ENCODE measurements at places on chromosomes 1 and 21.

DNA sequence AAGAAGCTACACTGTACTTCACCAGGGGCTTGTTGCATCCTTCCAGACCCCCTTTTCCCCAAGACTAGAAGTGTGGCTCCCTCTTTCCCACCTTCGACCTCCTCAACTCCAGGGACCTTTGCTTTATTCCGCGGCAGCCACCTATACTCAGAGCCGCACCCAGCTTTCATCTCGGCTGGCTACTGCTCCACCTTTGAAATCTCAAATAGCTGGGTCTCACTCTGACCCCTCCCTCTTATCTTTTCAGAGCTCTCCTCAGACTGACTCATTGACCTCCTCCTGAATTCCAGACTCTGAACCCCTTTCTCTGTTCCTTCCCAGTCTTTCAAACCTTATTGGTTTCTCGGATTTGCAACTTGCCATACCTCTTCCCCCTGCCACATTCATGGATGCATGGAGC lies 144.7 kb upstream of the JUN start:
- DNase-seq = no peak

DNA sequence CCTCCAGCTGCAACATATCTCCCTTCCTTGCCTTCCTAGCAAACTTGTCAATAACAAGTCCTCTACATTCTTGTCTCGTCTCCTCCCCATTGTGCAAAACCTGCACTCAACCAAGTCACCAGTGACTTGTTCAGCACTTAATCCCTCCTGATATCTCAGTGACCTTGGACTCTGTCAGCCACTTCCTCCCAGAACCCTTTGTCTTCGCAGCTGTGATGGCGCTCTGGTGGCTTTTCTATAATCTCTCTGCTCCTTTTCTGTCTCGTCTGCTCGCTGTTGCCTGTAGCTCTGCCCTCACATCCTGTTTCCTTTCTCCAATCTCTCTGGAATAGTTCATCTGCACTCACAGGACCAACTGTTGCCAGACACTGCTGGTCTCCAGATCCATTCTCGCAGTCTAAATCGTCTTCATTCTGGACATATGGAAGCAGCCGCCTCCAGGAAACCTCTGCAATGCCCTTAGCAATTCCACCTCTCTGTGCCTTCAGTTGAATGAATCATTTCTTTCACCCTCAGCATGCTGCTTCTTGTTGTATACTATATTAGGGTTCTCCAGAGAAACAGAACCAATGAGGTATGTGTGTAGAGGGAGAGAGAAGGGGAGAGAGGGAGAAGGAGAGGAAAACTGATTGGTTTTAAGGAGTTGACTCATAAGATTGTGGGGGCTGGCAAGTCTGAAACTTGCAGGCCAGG lies 17.4 kb upstream of the IFNAR2 start:
- DNase-seq = no peak

GRCh38 chr1:86489242-86489878 lies 20.6 kb downstream of the CLCA1 start:
- no peak for DNase-seq

GRCh38 chr1:44262816-44263567 lies 49.7 kb downstream of the DMAP1 start:
- DNase-seq = no peak

DNA sequence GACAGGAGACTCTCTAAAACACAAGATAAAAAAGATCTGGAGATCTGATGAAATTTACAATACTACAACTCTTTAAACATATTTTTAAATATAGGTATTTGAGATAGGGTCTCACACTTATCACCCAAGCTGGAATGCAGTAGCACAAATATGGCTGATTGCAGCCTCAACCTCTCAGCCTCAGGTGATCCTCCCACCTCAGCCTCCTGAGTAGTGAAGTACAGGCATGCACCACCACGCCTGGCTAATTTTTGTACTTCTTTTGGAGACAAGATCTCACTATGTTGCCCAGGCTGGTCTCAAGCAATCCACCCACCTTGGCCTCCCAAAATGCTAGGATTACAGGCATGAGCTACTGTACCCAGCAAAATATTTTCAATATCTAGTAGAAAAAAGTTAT lies 170.0 kb upstream of the NR5A2 start:
- no peak for DNase-seq

GRCh38 chr1:159250638-159251216 lies 46.1 kb downstream of the ACKR1 start:
- no peak for DNase-seq

GRCh38 chr1:95138223-95138622 lies 21.1 kb downstream of the TLCD4 start:
- DNase-seq = no peak

- DNase-seq = no peak
Measured at GRCh38 chr1:14577261-14577660, 21.2 kb upstream of the KAZN start.

DNA sequence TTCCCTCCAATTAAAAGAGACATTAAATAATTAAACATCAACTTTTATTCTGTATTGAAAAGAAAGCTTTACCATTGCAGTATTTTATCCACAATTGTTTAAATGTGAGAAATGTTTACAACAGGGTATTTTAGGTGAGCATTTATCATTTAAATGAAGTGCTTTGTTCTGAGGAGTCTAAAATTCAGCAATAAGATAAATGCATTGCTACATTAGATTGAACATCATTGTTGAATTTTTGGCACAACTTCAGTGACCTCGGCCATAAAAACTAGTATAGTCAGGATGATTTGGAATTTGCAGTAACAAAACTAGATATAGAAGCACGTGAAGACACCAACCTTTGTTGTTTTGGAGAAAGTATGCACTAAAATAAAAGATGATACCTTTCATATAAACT lies 692.9 kb downstream of the USP25 start:
- DNase-seq = no peak

- DNase-seq = peak; percentile 81
Measured at GRCh38 chr1:91851130-91852010, 34.6 kb downstream of the TGFBR3 start.

Measured in AG08396 (cell line).